ENCODE measurements at places on chromosomes 3 and 15.

DNA sequence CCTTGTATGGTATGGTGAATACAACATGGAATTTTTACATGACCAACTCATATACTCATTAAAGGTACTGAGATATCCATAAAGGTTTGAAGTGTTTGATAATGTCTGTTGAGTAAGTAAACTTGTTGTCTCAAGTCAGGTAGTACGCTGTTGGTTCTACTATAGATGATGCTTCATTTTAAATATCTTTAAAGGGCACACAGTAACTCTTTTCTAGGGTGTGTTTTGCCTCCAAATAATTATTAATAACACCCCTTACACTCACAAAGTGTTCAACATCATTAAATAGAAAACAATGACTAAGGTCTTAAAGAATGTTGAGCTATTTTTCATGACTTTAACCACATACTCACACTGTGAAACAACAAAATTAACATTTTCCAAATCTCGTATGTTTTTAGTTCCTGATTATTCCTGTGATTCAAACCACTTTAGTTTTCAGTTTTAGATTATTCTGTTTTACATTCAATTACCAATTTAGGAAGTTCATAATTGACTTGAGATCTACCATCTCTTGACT is 220.0 kb upstream of the NANOGP8 start:
- peak; percentile 14 for DNase-seq

- DNase-seq, result peak; percentile 90
These were observed 536.9 kb downstream of the ZIC1 start for GRCh38 chr3:147945968-147946519.

DNA sequence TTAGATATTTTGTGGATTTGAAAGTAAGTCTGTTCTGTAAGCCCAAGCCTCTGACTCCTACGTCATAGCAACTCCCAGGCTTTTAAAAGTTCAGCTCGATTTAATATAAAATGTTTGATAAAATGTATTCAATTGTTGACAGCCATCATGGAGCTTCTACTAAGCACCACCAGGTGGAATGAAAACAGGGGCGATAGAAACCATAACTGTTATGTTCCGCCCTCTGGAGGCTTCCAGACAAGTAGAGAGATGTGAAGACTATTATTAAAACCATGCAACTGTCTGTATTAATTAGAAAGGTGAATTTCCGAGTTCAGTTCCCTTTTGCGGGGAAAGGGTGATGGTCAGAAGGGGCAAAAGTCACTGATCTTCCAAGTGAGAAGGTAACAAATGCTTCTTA is 292.2 kb downstream of the NR2F2 start:
- no peak for DNase-seq

GRCh38 chr3:170558427-170558826 is 27.4 kb downstream of the SLC7A14 start:
- DNase-seq, result no peak

GRCh38 chr3:156762631-156763185 is 63.4 kb upstream of the LEKR1 start:
- peak; percentile 70 for DNase-seq

GRCh38 chr3:194993896-194994295 is 277.1 kb downstream of the XXYLT1 start:
- DNase-seq, result no peak

- DNase-seq, result no peak
These were observed 35.1 kb upstream of the FRMD4B start for GRCh38 chr3:69420781-69421520.

DNA sequence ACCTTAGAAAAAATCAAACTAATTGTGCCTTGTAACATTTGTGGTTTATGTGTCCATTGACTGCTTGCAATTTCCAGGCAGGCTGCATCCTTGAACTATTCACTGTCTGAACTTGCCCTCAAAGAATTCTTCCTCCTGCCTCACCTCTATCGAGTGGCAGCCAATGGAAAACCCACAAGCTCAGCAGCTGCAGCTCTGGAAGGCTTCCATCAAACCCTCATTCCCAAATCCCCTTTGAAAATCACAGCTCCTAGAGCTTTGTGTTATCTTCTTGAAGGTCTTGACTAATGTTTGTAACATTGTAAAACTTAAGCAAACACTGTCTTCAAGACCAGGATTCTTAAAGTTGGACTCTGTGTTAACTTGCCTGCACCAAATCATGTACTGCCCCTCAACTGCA is 81.1 kb downstream of the FILIP1L start:
- DNase-seq, result peak; percentile 65

DNA sequence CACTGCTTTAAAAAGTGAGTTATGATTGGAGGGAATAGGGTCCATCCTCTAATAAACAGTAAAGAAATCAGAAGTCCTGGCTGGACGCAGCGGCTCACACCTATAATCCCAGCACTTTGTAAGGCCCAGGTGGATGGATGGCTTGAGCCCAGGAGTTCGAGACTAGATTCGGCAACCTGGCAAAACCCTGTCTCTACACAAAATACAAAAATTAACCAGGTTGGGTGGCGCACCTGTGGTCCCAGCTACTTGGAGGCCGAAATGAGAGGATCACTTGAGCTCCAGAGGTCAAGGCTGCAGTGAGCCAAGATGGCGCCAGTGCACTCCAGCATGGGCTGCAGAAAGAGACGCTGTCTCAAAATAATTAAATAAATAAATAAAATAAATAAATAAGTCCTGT is 171.2 kb downstream of the POTEB3 start:
- no peak for DNase-seq

DNA sequence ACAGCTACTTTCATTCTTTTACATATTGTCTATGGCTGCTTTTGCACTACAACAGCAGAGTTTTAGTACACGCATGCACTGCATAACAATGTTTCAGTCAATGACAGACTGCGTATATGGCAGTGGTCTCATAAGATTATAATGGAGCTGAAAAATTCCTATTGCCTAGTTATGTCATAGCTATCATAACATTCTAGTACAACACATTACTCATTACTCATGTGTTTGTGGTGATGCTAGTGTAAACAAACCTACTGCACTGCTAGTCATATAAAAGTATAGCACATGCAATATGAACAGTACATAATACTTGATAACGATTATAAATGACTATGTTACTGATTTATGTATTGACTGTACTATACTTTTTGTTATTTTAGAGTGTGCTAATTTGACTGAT is 47.9 kb downstream of the QTRT2 start:
- DNase-seq, result peak; percentile 47

GRCh38 chr15:66625974-66626373 is 60.2 kb upstream of the LCTL start:
- no peak for DNase-seq

DNA sequence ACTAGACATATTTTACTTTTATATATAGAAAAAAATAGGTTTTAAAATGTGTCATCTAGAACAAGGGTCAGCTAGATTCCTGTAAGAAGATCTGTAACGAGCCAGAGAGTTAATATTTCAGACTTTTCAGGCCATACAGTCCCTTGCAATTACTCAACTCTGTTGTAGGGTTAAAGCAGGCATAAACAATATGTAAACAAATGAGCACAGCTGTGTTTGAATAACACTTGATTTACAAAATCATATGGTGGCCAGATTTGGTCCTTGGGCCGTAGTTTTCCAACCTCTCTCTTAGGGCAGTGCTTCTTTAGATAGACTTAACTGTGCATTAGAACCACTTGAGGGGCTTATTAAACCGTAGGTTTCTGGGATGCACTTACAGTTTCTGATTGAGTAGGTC is 19.6 kb downstream of the LRRC57 start:
- peak; percentile 17 for DNase-seq

DNA sequence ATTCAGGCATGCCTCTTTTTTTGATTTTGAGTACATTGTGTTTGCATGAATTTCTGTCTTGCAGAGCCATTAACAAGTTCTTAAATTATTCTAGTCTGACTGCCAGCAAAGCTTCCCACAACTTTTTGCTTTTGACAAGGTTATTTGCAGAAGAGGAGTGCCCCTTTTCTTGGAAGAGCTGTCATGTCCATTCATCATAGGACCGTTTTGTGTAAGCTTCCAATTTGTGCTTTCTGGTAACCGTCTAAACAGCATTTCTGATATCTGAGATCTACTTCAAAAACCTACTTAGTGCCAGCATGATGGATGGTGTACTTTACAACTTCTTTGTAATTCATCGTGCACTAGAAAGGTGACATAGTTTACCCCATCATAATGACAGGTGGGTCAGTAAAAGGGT is 379.7 kb downstream of the NAALADL2 start:
- no peak for DNase-seq

- DNase-seq, result no peak
These were observed 12.9 kb upstream of the PAQR5 start for GRCh38 chr15:69285834-69286233.

GRCh38 chr15:66955871-66956585 is 109.4 kb upstream of the SMAD3 start:
- DNase-seq, result peak; percentile 26

DNA sequence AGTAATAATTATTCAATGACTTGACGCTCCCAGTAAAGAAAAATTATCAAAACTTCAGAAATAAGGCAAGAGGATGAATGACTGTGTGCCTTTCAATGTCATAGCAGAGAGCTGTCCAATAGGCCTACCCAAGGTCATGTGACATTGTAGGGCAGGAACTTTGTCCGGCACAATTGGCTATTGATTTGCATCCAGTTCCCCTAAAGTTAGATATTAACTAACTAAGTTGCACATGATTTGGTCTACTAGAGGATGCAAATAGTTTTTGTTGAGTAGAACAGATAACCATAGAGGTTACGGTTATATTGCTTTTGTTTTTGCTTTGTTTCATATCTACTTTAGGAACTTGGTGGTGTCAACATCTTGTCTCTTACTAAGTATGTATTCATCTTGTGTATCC is 127.9 kb upstream of the PFN2 start:
- no peak for DNase-seq

GRCh38 chr15:43440721-43441281 is 52.2 kb downstream of the TP53BP1 start:
- peak; percentile 97 for DNase-seq

DNA sequence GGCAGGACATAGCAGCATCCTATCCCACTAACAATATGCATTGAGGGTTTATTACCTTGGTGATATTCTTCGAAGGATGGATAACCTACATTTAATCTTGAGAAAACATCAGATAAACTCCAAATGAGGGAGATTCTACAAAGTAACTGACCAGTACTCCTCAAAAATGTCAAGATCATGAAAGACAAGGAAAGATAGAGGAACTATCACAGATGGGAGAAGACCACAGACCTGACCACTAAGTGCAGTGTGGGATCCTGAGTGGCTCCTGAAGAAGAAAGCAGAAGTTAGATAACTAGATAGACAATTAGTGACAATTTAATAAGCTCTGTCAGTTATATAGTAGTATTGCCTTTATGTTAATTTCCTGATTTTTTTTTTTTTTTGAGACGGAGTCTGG is 17.7 kb upstream of the CGNL1 start:
- DNase-seq, result no peak

DNA sequence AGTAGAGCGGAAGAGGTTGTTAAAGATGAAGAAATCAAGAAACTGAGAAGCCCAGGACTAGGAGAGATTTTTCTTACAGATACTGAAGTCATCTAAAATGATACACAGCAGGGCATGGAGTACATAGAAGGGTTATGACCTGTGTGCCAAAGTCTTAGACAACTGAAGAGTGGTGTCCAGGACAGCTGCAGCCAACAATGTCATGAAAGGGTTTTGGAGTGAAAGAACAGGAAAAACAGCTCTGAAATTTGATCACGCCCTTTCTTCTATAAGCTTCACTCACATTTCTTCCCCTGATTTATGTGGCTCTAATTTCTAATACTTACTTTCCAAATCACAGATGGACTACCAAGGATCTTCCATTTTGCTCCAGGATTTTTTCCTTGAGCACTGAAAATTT is 3.0 kb downstream of the CFAP20DC start:
- DNase-seq, result no peak

DNA sequence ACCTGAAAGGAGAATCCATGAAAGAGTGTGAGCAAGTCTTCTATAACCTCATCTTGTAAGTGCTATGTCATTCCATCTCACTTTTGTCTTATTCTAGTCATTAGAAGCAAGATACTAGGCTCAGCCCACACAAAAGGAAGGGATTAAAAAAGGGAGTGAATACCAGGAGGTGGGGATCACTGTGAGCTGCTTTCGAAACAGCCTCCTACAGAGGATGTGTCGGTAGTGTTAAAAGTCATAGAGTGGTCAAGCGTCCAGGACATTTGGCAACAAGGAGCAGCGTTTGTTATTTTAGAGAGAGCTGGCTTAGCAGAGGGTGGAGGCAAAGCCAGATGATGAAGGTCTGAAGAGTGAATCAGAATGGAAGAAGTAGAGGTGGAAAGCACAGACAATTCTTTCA is 11.7 kb upstream of the ZNF148 start:
- peak; percentile 26 for DNase-seq

DNA sequence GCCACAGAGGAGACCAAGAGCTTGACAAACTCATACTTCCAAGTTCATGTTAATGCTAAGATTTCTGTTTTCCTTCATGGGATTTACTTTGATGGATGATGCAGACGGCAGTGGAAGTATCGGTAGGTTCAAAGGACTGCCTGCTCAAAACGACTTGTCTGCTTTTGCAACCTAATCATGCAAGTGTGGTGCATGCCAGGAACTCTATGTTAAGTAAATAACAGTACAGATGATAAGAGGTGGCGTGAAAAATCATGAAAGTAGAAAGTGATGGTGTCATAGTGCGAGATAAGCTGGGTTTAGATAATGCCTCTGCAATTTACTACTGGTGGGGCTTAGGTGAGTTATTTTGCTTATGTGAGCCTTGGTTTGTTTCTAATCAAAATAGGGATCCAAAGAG is 14.7 kb upstream of the LMCD1 start:
- no peak for DNase-seq

GRCh38 chr3:113132571-113132996 is 78.8 kb upstream of the BOC start:
- DNase-seq, result peak; percentile 87

DNA sequence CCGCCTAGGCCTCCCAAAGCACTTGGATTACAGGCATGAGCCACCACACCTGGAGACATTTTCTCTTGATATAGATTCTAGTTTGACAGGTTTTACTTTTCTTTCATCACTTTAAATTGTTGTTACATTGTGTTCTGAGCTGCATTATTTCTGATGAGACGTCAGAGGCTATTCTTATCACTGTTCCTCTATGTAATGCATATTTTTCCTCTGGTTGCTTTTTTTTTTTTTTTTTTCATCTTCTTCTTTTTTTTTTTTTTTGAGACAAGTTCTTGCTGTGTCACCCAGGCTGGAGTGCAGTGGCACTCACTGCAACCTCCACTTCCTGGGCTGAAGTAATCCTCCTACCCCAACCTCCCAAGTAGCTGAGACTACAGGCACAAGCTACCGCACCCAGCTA is 41.2 kb downstream of the TRA2B start:
- no peak for DNase-seq

GRCh38 chr3:58429657-58430056 is 4.0 kb downstream of the PDHB start:
- no peak for DNase-seq

- no peak for DNase-seq
These were observed 32.3 kb downstream of the SLCO3A1 start for GRCh38 chr15:91885714-91886270.

GRCh38 chr15:100189849-100190248 is 151.9 kb downstream of the ADAMTS17 start:
- DNase-seq, result no peak

DNA sequence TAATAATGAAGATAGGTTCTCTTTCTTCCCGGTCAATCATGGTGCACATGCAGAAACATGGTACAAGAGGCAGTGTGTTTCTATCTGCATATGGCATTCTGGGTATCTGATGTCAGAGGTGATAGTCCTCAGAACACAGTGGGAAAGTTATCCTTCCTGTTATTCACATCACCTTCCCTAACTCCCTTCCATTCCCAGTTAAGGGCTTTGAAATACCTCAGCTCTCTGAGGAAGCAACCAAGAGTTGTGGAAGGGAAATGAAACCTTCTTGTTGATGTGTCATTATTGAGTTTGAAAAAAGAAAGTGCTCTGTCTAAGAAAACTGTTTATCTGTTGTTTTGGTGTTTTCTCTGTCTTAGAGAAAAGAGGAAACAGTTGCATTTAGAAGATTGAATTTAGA is 21.9 kb upstream of the P2RY13 start:
- DNase-seq, result peak; percentile 26

Measured in mesenchymal stem cell (in vitro differentiated cells and primary cell).